ENCODE measurements at places on chromosomes 11 and 22.

DNA sequence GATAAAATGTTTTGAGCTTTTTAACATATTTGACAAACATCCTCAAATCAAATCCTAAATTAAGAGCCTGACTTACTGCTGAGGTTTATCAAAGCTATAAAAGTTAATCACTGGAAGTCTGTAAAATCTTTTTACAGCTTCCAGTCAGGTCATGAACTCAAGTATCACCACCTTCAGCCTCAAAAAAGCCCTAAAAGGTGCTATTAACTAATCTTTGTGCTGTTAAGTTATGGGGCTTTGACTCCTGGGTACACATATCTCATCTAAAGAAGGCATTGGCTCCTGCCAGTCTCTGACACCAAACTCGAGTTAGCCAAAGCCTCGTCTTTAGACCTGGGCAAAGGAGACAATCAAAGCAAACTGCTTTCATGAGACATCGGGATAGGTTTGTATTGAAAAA lies 34.0 kb upstream of the CBX6 start:
- DNase-seq, result no peak

- no peak for DNase-seq
Measured at GRCh38 chr22:23256986-23257888, 76.9 kb downstream of the BCR start.

GRCh38 chr11:47924184-47924691 lies 56.1 kb upstream of the PTPRJ start:
- no peak for DNase-seq

GRCh38 chr11:57217053-57217452 lies 20.0 kb downstream of the APLNR start:
- DNase-seq, result no peak

DNA sequence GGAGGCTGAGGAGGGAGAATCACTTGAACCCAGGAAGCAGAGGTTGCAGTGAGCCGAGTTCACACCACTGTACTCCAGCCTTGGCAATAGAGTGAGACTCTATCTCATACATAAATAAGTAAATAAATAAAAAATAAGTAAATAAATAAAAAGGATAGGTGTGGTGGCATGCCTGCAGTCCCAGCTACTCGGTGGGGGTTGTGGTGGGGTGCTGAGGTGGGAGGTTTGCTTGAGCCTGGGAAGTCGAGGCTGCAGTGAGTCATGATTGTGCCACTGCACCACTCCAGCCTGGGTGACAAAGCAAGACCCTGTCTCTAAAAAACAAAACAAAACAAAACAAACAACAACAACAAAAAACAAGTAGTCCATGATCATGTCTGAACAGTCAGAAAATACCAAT lies 3.1 kb downstream of the LARGE2 start:
- DNase-seq, result no peak

DNA sequence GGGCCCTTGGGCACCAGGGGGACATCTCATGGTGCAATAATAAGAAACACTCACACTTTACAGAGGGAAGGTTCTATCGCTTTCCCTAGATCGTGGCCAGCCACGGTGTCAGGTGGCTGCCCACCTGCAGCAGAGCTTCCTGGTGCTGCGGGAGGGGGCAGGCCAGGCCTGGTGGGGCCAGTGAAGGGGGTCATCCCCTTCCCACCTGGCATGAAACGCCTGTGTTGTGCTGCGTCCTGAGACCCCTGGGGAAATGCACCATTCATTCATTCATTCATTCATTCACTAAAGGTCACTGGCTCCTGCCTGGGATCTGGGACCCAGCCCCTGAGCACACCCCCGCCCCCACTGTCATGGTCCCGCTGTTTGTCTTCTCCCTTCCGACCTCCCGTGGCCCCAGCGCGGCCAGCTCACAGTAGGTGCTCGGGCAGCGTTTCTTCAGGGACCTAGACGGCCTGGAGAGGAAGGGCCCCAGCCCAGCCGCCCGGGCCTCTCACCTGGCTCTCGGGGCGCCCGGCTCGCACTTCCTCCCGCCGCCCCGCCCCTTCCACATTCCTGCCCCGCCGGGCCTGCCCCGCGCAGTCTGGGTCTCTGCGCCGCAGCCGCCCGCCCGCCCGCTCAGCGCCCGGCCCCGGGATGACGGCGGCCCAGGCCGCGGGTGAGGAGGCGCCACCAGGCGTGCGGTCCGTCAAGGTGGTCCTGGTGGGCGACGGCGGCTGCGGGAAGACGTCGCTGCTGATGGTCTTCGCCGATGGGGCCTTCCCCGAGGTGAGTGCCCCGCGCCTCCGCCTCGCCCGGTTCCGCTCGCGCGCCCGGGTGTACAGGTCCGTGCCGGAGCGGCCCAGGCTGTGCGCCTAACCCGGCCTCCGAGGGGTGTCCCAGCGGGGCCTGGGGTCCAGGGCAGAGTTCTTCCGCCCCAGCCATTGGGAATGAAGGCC lies at the start of gene RHOD:
RHOD (plus strand) TSS at position 581 of the 938 bp plus-strand sequence; CDS start at position 637, 56 bp downstream.
- DNase-seq, result no peak

DNA sequence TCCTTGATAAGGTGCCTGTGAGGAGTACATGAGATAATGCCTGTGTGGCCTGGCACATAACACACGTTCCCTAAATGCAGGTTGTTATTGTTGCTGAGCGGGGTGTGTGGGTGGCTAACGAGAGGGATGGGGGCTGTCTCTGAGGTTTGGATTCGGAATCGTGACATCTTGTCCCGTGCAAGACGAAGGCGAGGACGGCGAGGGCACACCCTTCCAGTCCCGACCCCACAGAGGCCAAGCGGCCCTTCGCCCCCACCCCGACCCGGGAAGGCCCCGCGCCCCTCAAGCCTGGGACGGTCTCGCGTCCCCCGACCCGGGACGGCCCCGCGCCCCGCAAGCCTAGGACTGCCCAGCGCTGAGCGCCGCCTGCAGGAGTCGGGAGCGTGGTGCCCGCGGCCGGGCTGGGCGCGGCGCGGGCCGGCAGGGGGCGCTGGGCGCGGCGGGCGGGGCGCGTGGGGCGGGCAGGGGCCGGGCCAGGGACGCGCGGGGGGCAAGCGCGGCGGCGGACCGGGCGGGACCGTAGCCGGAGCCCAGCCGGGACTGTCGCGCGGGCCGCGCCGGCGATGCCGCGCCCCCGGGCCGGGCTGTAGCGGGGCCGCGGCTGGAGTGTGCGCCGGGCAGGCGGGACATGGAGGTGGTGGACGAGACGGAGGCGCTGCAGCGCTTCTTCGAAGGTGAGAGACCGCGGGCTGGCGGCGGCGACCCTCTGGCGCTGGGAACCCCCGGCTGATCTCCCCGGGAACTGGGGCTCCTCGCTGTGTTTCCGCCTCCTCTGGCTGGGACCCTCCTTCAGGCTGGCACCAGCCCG lies at the start of gene MYRF:
MYRF (plus strand) TSS at position 520 of the 808 bp plus-strand sequence; CDS start at position 629, 109 bp downstream.
- peak; percentile 4 for DNase-seq

- no peak for DNase-seq
Measured at GRCh38 chr11:34624069-34624468, 3.2 kb downstream of the EHF start.

DNA sequence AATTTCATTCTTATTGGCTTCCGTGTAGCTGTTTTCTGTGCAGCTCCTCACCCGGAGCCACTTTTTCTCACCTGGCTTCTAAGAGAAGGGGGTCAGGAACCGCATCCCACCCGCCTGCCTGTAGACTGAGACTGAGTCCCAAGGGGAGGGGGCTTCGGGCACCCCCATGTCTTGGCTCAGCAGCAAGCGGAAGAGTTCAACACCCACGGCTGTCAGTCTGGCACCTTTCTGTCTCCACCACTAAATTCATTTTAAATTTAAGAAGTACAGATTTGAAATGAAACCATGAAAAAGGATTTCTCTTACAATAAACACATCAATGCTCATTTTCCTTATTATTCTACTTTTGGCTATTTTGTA lies 66.7 kb downstream of the EFCAB6 start:
- DNase-seq, result no peak

- peak; percentile 14 for DNase-seq
Measured at GRCh38 chr11:359181-359714, 10.1 kb upstream of the B4GALNT4 start.

DNA sequence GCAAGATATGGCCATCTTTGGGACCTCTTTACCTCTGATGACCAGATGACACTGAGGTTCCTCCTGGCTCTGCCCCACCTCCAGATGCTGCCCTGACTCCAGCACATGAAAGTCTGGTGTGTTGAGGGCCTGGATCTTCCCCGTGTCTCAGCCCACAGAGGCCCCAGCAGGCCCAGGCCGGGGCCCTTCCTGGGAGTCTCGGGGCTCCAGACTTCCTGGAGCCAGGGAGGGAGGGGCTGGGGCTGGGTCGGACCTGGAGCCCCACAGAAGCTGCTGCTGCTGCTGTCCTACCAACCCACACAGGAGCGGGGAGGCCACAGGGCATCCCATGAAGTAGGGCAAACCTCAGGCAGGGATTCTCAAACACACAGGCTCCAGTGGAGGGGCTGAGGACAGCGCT lies 32.2 kb upstream of the WNT11 start:
- DNase-seq, result no peak

GRCh38 chr11:122910775-122911174 lies 28.2 kb downstream of the JHY start:
- no peak for DNase-seq

- no peak for DNase-seq
Measured at GRCh38 chr11:99565333-99565732, 544.6 kb downstream of the CNTN5 start.

GRCh38 chr11:45678976-45679375 lies 13.6 kb upstream of the CHST1 start:
- no peak for DNase-seq

- no peak for DNase-seq
Measured at GRCh38 chr22:48979482-48979881, 848.2 kb downstream of the BRD1 start.

- DNase-seq, result peak; percentile 57
Measured at GRCh38 chr22:49962012-49962750, 1.6 kb downstream of the PIM3 start.

- DNase-seq, result no peak
Measured at GRCh38 chr11:46134540-46134939, 13.3 kb upstream of the PHF21A start.

GRCh38 chr11:66032957-66033735 lies 6.9 kb upstream of the CATSPER1 start:
- DNase-seq, result no peak

DNA sequence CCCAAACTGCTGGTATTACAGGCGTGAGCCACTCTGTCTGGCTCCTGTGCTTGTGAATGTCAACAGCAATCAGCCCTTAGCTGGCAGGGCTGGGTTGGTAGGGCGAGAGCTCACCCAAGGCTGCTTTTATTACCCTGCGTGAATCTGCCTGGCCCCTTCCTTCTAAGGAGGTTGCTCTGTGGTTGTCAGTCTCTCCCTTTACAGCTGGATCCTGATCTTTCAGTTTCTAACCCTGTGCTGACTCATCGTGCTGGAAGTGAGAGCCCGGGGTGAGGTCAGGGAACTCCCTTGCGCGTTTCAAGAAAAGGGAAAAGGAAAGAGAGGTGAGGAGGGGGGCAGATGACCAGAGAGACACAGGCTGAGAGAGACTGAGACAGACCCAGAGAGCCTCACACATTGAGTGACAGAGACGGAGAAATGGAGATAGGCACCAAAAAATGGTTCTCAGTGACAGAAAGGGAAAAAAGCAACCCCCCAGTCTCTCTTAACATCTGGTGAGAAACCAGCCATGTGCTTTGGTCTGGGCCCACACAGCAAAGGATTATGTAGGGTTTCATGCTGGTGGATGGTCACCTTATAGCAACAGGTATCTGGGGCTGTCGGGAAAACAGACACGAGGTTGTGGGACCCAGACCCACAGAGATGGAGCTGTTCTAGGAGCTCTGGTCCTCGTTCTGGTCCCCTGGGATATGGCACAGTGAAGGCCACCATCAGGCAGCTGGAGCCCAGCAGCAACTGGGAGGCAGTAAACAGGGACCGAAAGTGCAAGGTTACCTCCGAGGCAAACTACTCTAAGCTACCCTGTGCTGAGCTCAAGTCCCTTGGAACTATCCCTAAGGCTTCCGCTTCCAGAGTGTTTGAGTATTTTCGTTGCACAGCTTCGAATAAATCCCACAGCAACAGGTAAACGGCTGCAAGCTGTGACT lies 2.5 kb downstream of the TCN2 start:
- DNase-seq, result no peak

DNA sequence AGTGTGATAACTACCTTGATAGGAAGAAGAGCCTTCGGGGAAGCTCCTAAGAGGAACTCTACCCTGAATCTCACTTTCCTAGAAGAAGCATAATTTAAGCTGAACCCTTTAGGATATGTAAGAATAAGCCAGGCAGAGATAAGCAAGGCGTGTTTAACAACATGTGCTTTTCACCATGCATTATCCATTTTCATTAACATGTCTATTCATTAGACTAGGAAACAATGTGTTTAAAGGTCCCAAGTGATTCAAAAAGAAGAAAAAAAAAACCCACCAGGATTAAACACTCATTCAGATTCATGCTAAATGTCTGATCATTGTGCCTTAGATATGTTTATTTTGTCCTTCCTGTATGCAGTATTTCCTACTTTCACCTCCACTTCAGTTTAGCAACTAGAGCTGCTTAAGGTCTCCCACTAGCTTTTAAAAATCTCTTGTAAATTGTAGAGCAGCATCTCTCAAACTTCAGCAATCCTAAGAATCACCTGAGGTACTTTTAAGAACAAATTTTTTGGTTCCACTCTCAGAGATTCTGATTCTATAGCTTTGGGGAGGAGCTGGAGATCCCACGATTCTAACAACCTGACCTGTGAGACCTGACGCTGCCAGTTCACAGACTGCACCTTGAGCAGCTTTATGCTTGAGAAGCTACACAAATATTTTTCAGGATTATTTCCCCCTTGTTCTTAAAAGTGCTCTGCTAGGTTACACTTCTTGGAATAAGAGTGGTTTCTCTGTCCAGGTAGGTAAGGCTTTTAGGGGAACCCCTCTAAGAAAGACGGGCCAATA lies 955.4 kb upstream of the CCDC90B start:
- DNase-seq, result no peak

Measured in stimulated activated CD8-positive, alpha-beta memory T cell treated with anti-CD3 and anti-CD28 coated beads, Interleukin-7, amount 100 ng/mL, for 1 hour (primary cell).